ENCODE measurements at places on chromosomes 7 and 10. TPM values are rescaled to one million over a fixed set of nuclear protein-coding genes. Genes with fewer than 3 reads are reported as not detected.
A peak's percentile ranks its signal among the peaks of the same experiment; 100 is the strongest.

DNA sequence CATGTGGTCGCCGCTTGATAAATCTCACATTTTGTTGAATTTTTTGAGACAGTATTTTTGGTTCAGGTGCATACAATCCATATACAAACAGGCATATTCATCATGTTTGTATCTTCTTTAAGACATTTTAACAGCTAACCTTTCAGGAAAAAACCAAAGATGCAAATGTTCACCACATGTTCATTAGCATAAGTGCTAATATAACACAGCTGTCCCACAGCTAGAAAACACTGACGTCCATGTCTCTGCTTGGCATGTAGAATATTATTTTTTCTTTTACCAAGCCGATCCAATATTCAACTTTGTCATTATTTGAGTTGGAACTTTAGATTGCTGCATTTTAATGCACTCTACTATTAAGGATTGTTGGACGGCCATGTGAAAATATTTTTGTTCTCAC, 31.2 kb downstream of the BMPER start:
- no peak overlapping the region for H3K27ac ChIP-seq
- DNase-seq, result no peak
- H3K4me3 ChIP-seq, result no peak overlapping the region
- no peaks in the 10 kb centered on the region for H3K27me3 ChIP-seq
- no peaks in the 10 kb centered on the region for H3K36me3 ChIP-seq

The CLRN3 gene
- 0.39 TPM for total RNA-seq

The NPY4R gene
- not detected for total RNA-seq

- no peaks in the 10 kb centered on the region for H3K27me3 ChIP-seq
- no peaks in the 10 kb centered on the region for H3K36me3 ChIP-seq
- no peaks in the 10 kb centered on the region for H3K4me1 ChIP-seq
Observed at GRCh38 chr10:34094961-34095360, 720.1 kb downstream of the PARD3 start.

DNA sequence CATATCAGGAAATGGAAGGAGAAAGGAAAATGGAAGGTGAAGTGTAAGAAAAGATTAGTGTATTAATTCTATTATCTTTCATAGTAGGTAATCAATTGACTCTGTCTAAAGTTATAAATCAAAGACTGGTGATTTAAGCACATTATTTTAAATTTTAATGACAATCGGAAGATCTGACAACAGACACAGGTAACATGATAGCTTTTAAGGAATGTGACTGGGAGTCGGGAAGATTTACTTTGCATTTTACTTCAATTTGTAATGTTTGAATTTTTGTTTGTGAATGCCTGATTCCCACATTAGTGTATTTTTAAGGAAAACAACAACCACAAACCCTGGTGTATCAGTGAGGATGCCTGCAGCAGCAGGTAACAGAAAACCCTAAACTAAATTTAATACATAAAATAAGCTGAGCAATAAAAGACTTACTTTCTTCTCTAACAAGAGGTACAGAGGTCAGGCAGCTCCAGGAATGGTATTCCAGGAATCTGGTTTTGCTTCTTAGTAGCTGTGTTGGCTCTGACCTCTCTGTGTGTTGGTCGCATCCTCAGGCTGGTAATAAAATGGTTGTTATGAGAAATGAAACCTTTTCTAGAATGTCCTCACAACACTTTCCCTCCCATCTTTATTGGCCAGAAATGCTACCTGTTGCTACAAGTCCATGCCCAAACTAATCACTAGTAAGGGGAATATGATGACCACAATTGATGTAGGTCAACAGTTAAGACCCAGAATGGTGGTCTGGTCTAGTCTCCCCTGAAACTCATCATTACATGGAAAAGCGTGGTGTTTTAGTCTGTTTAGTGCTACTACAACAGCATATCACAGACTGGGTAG, 12.2 kb downstream of the DNAJB9 start:
- H3K36me3 ChIP-seq, result 0 out of 2 replicates have a peak, but pooled peaks cover 6% of the 10 kb centered on the region
- H3K27me3 ChIP-seq, result no peaks in the 10 kb centered on the region
- no peak for DNase-seq
- peaks cover 8% of the 10 kb centered on the region for H3K4me1 ChIP-seq
- no peak overlapping the region for H3K27ac ChIP-seq

The PNLIPRP2 gene
- total RNA-seq, result 1.1 TPM

DNA sequence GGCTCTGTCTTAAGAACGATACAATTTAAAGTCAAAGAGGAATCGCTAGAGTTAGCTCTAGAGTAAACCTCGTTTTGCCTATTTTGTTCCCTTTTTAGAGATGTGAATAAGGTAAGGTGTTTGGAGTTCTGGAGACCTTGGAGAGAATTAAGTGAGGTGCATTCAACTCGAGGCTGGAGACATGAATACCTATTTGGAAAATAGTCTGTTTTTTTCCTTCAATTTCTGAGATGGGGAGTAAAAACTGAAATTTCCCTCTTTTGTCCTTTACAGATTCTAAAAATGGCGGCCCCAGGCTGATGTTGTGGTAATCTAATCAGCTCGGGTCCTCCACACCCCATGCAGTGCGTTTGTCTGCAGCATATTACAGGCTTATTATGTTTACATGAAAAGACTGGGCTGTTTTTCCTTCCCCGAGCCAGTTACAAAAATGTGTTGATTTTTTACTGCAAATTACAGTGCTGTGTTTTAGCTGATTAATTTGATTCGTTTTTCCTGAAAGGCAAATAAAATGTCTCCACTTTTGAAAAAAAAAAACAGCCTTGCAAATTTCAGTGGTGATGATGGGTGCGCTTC, 1.5 kb downstream of the KMT2E start:
- peaks cover 30% of the 10 kb centered on the region for H3K4me1 ChIP-seq
- H3K4me3 ChIP-seq, result peak overlapping the region; percentile 95
- H3K27me3 ChIP-seq, result no peaks in the 10 kb centered on the region
- H3K27ac ChIP-seq, result peak overlapping the region; percentile 98

DNA sequence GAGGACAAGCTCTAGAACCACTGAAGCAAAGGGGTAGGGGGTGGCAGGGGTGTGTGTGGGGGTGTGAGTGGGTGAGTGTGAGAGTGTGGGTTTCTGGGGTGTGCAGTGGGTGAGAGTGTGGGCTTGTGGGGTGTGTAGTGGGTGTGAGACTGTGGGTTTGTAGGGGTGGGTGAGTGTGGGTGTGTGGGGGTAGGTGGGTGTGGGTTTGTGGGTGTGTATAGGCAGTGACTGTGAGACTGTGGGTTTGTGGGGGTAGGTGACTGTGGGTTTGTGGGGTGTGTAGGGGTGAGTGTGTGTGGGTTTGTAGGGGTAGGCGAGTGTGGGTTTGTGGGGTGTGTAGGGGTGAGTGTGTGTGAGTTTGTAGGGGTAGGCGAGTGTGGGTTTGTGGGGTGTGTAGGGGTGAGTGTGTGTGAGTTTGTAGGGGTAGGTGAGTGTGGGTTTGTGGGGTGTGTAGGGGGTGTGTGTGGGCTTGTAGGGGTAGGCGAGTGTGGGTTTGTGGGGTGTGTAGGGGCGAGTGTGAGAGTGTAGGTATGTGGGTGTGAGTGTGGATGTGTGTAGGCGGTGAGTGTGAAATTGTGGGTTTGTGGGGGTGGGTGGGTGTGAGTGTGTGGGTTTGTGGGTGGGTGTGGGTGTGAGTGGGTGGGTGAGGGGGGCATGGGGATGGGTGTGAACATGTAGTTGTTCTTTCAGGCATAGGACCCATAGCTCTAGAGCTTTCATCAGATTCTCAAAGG, 8.8 kb downstream of the NOS3 start:
- H3K27ac ChIP-seq, result no peak overlapping the region
- H3K4me1 ChIP-seq, result no peaks in the 10 kb centered on the region
- no peak for DNase-seq
- no peak overlapping the region for H3K4me3 ChIP-seq
- no peaks in the 10 kb centered on the region for H3K27me3 ChIP-seq
- no peaks in the 10 kb centered on the region for H3K36me3 ChIP-seq

The SEMA4G gene
- total RNA-seq, result 29.4 TPM

DNA sequence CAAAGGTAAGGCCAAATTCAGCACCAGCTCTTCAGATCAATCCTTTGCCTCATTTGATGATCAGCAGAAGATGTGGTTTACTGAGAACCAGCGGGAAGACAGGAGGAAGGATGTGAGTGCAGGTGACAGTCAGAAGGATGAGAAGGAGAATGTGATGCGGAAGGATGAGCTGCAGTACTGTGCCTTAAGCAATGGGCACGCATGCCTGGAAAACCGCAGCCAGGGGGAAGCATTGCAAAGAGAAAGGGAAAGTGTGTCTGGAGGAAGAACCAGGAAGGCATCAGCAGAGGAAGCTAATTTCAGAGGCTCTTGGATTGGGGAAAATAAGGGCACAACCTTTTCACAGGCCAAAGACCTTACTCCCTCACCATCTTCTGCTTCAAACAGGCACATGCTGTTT, 25.7 kb downstream of the C10orf71 start:
- H3K27me3 ChIP-seq, result peaks cover 36% of the 10 kb centered on the region
- no peak for DNase-seq
- no peaks in the 10 kb centered on the region for H3K36me3 ChIP-seq
- H3K4me3 ChIP-seq, result no peak overlapping the region
- no peaks in the 10 kb centered on the region for H3K4me1 ChIP-seq

The CUBN gene
- 1.2 TPM for total RNA-seq

GRCh38 chr10:79202188-79203013, 133.6 kb downstream of the ZMIZ1 start:
- H3K4me3 ChIP-seq, result no peak overlapping the region
- no peaks in the 10 kb centered on the region for H3K4me1 ChIP-seq
- H3K27me3 ChIP-seq, result no peaks in the 10 kb centered on the region
- no peak overlapping the region for H3K27ac ChIP-seq
- no peak for DNase-seq
- H3K36me3 ChIP-seq, result no peaks in the 10 kb centered on the region

- H3K27ac ChIP-seq, result no peak overlapping the region
- no peaks in the 10 kb centered on the region for H3K4me1 ChIP-seq
- DNase-seq, result no peak
- H3K27me3 ChIP-seq, result no peaks in the 10 kb centered on the region
- no peaks in the 10 kb centered on the region for H3K36me3 ChIP-seq
- H3K4me3 ChIP-seq, result no peak overlapping the region
Observed at GRCh38 chr7:131600085-131600881, 43.9 kb upstream of the PODXL start.

The OPN1SW gene
- total RNA-seq, result not detected

- no peak for DNase-seq
- no peaks in the 10 kb centered on the region for H3K36me3 ChIP-seq
- no peaks in the 10 kb centered on the region for H3K27me3 ChIP-seq
Observed at GRCh38 chr10:79249186-79250121, 97.8 kb upstream of the PPIF start.

DNA sequence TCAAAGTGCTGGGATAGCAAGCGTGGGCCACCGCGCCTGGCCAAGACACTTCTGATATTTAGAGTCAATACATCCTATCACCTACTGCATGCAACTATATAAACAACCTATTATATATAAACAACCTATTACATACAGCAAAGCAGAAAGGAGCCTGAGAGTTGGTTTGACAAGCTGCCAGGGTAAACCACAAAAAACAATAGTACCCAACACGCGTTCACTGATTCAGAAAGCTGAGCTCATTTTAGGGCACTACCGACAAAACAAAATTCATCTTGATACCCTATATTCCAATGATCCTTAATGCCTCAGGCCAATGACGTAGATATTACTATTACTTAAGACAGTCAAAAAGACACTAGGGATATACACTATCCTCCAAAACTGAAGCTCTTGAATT, 16.2 kb downstream of the MALSU1 start:
- H3K4me1 ChIP-seq, result peaks cover 23% of the 10 kb centered on the region
- no peak for DNase-seq
- no peak overlapping the region for H3K4me3 ChIP-seq
- no peaks in the 10 kb centered on the region for H3K27me3 ChIP-seq

- no peak overlapping the region for H3K27ac ChIP-seq
- no peak overlapping the region for H3K4me3 ChIP-seq
- H3K4me1 ChIP-seq, result no peaks in the 10 kb centered on the region
- no peaks in the 10 kb centered on the region for H3K27me3 ChIP-seq
- no peak for DNase-seq
Observed at GRCh38 chr7:101618207-101618839, 10.8 kb downstream of the MYL10 start.

DNA sequence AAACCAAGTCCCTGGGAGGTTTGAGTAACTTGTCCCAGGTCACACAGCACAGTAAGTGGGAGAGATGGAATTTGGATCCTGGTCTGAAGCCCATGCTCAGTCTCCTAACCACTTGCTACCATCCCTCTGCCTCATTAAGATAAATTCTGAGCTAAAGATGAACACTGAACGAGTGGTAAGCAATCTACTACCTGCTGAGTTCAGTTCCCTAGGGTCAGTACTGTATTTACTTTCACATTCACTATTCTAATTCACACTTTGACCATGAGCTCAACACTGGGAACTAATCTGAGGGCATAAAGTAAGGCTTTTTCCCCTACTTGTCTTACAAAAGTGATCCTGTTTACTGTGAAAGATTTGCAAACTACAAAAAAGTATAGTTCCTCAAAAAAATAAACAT, 2.4 kb downstream of the UROS start:
- H3K27me3 ChIP-seq, result no peaks in the 10 kb centered on the region
- no peak overlapping the region for H3K4me3 ChIP-seq
- H3K4me1 ChIP-seq, result peaks cover 20% of the 10 kb centered on the region
- H3K36me3 ChIP-seq, result no peaks in the 10 kb centered on the region
- DNase-seq, result no peak

- no peaks in the 10 kb centered on the region for H3K36me3 ChIP-seq
- H3K4me1 ChIP-seq, result no peaks in the 10 kb centered on the region
- H3K4me3 ChIP-seq, result no peak overlapping the region
Observed at GRCh38 chr7:78406531-78406930, 608.0 kb downstream of the PHTF2 start.

DNA sequence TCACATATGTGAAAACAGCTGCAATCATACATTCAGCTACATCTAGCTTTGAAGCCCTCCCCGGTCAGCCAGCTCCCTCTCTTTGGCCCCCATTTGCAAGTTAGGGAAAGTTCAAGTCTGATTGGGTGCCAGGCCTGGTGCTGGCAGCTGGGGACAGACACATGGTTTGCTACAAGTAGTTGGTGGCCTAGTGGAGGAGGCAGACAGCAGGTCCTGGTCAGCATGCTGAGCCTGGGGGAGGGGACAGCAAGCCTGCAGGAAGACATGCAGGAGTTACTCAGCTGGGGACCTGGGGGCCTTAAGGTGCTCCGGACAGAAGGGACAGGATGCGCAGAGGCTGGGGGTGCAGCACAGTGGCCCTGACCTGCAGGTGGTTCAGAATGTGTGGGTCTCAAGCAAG, 956.9 kb upstream of the ZNF722 start:
- no peak overlapping the region for H3K4me3 ChIP-seq
- no peaks in the 10 kb centered on the region for H3K27me3 ChIP-seq
- no peak overlapping the region for H3K27ac ChIP-seq
- no peaks in the 10 kb centered on the region for H3K36me3 ChIP-seq
- no peak for DNase-seq

- H3K27ac ChIP-seq, result no peak overlapping the region
- H3K36me3 ChIP-seq, result no peaks in the 10 kb centered on the region
- no peak for DNase-seq
- H3K27me3 ChIP-seq, result peaks cover 3% of the 10 kb centered on the region
- H3K4me1 ChIP-seq, result no peaks in the 10 kb centered on the region
Observed at GRCh38 chr7:99835189-99835588, 7.4 kb downstream of the CYP3A43 start.

DNA sequence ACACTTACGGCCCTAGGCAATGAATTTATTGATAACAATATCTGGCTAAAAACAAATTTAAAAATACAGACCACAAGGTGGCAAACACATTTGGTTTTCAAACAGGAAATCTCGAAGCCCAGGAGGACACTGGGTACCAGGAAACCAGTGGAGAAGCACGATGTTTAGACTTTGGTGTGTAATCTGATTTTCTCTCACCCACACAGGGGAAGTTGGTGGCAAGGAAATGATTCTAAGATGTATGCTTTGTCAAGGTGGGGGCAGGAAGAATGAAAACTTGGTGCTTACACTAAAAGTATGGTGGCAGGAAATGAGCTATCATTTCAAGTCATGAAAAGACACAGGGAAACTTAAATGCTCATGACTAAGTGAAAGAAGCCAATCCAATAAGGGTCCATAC, 113.2 kb upstream of the ANKRD1 start:
- no peak for DNase-seq
- no peak overlapping the region for H3K27ac ChIP-seq
- H3K4me1 ChIP-seq, result no peaks in the 10 kb centered on the region
- no peak overlapping the region for H3K4me3 ChIP-seq

The PNLIP gene
- total RNA-seq, result 1.3 TPM

Data from HCT116 (cell line).